Kidney (tissue), 22 donors: ENCODE measurements at places on chromosomes 3 and 15. TPM values are rescaled to one million over a fixed set of nuclear protein-coding genes. Genes with fewer than 3 reads are reported as not detected.

Gene CLRN1
- total RNA-seq, result not detected

Gene TF
- total RNA-seq, result 1.4 TPM

Gene LSAMP
- 3.5 TPM for total RNA-seq

Gene SLC22A14
- 0.19 TPM for total RNA-seq

Gene IGF2BP2
- total RNA-seq, result 26.9 TPM

Gene GP5
- total RNA-seq, result 0.22 TPM

Gene MKRN3
- not detected for total RNA-seq

Gene HEXA
- total RNA-seq, result 138 TPM

Gene ALPK3
- total RNA-seq, result 20.2 TPM

Gene MESP2
- 0.47 TPM for total RNA-seq

Gene NR1I2
- 0.38 TPM for total RNA-seq

Gene LYSMD2
- total RNA-seq, result 11.7 TPM

Gene NANOGP8
- total RNA-seq, result 1.3 TPM

Gene TM4SF18
- 19.7 TPM for total RNA-seq

Gene CGNL1
- 81.5 TPM for total RNA-seq

Gene FOXL2
- not detected for total RNA-seq

Gene PAQR5
- 51.3 TPM for total RNA-seq

Gene LRRC34
- total RNA-seq, result 4.0 TPM

Gene KLHL6
- 9.8 TPM for total RNA-seq
